ENCODE measurements at places on chromosomes 1 and 21. TPM values are rescaled to one million over a fixed set of nuclear protein-coding genes. Genes with fewer than 3 reads are reported as not detected.

Gene GFI1
- 80.8 TPM for total RNA-seq

Gene FGR
- not detected for total RNA-seq

Gene OR2L5
- not detected for total RNA-seq

Gene MPL
- not detected for total RNA-seq

Gene MYBPH
- total RNA-seq = not detected

Gene UBE2U
- not detected for total RNA-seq

Gene SAMD11
- total RNA-seq = not detected

Gene AKR7A2
- total RNA-seq = 43.0 TPM

Gene PYCR2
- total RNA-seq = 101 TPM

Gene ACTN2
- total RNA-seq = not detected

Gene CNR2
- total RNA-seq = not detected

Gene MRAP
- total RNA-seq = not detected

Gene RIMS3
- total RNA-seq = 5.6 TPM

Gene NKAIN1
- total RNA-seq = not detected

Gene SHISAL2A
- total RNA-seq = 11.4 TPM

Gene SPATA45
- not detected for total RNA-seq

Gene VASH2
- total RNA-seq = 0.48 TPM

Gene GJA5
- total RNA-seq = not detected

Gene LCE1F
- not detected for total RNA-seq

Gene GBP1
- 141 TPM for total RNA-seq

Gene RNF11
- total RNA-seq = 39.7 TPM

Gene SRM
- total RNA-seq = 72.1 TPM

Gene GUCA2A
- total RNA-seq = not detected

Gene ARTN
- 0.23 TPM for total RNA-seq

Gene TMEM269
- total RNA-seq = not detected

Gene TNFRSF8
- total RNA-seq = 32.9 TPM

Gene KRTAP21-2
- total RNA-seq = not detected

Gene MFSD2A
- total RNA-seq = 2.4 TPM

Gene TNNI3K
- total RNA-seq = not detected

Gene FAM72B
- 31.6 TPM for total RNA-seq

Gene CCDC181
- total RNA-seq = not detected

Gene AVPR1B
- not detected for total RNA-seq

Gene HSD3B1
- total RNA-seq = not detected

Gene RNU1-4
- 1,691 TPM for total RNA-seq

Gene CAPZB
- total RNA-seq = 537 TPM

Gene ADAMTS1
- 1.2 TPM for total RNA-seq

Gene LCE1C
- not detected for total RNA-seq

Gene MARK1
- total RNA-seq = not detected

Gene RGS8
- not detected for total RNA-seq

Gene LHX8
- not detected for total RNA-seq

Gene AMY2A
- total RNA-seq = not detected

Gene ZNF678
- total RNA-seq = 4.9 TPM

Gene REG4
- not detected for total RNA-seq

Gene GPA33
- 0.71 TPM for total RNA-seq

Gene TMPRSS3
- total RNA-seq = 24.8 TPM

Gene OR10J1
- not detected for total RNA-seq

Gene ATP1A1
- 238 TPM for total RNA-seq

Gene C4BPB
- total RNA-seq = 0.43 TPM

Gene CFHR5
- not detected for total RNA-seq

Gene CR1L
- not detected for total RNA-seq

Gene ELAVL4
- not detected for total RNA-seq

Gene IKBKE
- 63.6 TPM for total RNA-seq

Gene SERTAD4
- not detected for total RNA-seq

Gene IQGAP3
- 19.7 TPM for total RNA-seq

Gene S100A6
- 799 TPM for total RNA-seq

Gene STYXL2
- total RNA-seq = not detected

Gene ETV3
- 51.1 TPM for total RNA-seq

Gene LCA5L
- total RNA-seq = not detected
